NCI-H446 treated with DMSO at 0.1 percent for 48 hours (cell line): ENCODE measurements at places on chromosomes 6 and 20.

- no peak for DNase-seq
Measured at GRCh38 chr6:31265926-31266325, 6.0 kb downstream of the HLA-C start.

- no peak for DNase-seq
Measured at GRCh38 chr6:34285448-34286164, 36.8 kb upstream of the SMIM29 start.

DNA sequence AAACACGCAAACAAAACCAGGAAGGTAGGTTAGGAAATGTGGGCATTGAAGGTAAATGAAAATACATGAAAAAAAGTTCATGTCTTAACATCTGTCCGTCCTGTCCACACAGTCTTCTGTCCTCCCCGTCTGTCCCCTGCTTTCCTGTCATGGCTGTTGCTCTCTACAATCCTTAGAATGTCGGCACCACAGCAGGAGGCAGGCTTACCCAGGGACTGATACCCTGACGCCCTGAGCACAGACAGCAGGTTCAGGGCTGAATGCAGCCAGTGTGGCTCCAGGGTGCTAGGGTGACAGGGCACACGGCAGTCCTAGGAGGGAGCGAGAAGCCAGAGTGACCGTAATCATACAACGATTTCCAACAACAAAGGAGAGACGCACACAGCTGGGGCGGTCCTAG lies 123.7 kb downstream of the IRF4 start:
- DNase-seq: no peak

DNA sequence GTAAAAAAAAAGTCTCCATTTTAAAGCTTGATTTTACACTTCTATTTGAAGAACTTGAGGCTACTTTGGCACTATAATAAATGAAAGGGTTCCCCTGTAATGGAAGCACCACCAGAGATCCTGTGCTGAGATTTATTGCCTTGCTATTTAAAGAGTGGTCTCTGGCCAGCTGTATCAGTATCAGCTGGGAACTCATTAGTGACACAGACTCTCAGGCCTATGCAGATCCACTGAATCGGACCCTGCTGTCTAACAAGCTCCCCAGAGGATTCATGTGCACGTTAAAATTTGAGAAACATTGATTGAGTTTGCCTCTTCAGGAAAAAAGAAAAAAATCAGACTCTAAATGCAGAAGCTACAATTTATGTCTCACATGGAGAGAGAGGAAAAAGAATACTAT lies 299.9 kb upstream of the BMP2 start:
- no peak for DNase-seq

DNA sequence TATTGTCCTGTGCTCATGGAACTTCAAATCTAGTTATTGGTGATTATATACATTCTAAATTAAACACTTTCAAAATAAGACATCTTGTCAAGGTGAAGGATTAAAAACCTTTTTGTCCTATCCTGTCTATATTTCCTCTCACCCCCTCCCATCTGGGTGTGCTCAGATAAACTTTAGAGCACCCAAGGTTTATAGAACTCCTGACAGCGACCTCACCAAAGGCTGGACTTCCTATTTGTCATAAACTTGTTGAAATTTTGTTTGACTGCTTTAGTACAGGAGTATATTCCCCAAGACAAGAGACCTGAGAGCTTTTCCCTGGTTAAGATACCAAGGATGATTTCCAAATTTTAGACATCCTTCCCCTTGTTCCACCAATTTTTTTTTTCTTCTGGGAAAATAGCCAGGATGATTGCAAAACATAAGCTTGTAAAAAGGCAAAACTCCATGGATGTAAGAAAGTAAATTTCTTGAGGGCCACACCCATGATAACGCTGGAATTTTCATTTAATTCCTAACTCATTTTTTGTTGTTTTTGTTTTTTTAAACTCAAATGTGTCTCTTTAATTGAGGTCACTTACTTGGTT lies 33.0 kb downstream of the CARMIL1 start:
- DNase-seq: peak; percentile 15

DNA sequence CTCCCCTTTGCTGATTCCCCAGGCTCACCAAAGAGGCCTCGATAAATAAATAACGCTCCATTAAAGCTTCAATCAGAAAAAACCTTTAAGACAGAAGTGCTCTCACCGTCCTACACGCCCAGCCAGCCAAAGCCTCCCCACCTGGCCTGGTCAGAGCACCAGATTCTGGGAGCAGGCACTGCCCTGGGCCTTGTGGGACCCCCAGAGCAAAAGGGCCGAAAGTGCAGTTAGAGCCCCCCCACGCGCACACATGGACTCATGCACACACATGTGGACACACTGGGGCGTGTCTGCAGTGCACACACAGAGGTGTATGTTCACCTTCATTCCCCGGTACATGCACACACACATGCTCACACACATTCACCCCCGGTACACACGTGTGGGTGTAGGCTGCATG lies 1.9 kb upstream of the NECAB3 start:
- DNase-seq: no peak

DNA sequence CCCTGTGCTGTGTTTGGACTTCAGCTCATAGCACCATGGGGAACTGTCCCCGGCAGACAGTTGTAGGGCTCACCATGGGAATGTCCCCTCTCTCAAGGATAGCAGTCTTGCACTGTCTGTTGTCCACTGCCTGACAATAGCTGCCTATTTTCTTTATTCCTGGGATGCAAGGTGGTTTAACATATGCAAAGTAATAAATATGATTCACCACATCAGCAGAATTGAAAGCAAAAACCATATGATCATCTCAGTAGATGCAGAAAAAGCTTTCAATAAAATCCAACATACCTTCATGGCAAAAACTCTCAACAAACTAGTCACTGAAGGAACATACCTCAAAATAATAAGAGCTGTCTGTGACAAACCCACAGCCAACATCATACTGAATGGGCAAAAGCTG lies 13.5 kb upstream of the LRP11 start:
- DNase-seq: no peak

- DNase-seq: no peak
Measured at GRCh38 chr6:88047510-88048150, at the start of gene SPACA1. Gene SPACA1, plus strand, starts transcription at chr6:88047841. Its CDS starts 65 bp downstream, at chr6:88047906.

DNA sequence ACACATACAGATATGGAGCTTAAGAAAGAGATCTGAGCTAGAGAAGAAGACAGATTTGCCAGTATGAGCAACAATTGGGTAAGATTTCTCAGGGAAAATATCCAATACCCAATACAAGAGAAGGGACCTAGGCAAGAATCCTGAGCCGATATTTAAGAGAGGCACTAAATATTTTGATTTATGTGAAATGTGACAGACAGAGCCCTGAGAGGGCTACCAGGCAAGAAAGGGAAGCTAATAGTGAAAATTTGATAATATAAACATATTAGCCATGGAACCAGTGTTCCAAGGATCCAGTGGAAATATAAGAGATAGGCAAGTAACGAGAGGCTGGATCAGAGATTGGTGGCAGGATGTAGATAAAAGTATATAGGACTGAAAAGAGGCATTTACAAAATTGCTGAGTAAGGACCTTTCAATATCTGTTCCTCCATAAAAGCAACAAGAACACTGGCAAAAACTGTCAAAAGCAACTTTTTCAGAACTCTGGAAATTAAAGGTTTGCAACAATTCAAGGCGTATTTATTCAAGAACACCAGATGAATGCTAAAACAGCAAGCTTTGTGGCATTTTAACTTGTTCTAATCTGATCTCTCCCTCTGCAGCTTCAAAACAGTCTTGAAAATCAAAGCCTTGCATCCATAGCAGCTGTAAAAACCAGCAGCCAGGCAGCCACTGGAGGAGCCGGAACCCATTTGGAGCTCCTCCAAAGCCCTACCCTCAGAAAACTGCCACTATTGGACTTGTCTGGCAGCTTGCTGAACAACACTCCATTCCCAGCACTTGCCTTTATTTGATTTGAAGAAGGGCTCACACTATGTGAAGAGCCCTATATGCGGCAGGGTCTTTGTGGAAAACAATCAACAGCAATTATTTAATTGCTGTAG lies 58.8 kb downstream of the REV3L start:
- DNase-seq: peak; percentile 37

DNA sequence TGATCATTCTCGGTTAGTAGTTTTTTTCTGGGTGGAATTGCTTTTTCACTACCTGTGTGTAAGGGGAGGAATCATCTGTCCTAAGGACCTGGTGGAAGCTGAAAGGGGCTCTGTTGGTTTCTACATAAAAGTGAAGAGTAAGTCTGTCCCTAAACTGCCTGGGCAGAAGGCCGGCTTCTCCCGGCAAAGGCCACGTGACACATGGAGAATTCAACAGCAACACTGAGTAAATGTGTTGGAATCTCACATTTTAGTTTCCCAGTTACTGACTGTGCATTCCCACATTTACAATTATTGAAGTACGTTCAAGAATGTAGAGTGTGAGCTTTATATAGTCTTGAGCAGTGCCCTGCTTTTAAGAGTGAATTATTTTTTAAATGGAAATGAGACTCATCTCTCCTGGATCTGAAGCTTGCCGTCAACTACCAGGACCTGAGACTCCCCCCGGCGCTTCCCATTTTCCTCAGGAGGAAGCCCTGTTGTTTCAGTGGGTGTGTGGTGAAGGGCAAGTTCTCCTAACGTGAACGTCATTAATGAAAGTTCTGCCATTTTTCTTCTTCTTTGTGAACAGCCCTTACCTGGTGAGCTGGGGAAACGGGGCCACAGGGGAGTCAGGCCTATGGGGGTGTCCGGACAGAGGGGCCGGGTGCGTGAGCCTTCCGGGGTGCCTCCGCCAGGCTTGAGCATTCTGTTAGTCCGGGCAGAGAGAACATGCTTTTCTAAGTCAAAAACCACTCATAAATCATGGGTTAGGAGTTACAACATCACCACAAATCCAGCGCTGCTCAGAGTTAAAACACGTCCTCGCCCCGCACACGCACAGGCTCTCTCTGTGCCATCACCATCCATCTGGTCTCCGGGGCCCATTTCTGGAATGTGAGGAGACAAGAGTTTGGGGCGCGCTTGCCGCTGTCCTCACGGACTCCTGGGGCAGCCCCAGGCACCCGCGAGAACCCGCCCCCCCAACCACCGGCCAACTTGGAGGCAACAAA lies 56.6 kb upstream of the SMOC2 start:
- DNase-seq: no peak

- no peak for DNase-seq
Measured at GRCh38 chr6:85468326-85468725, 18.4 kb downstream of the NT5E start.

GRCh38 chr6:80382811-80383210 lies 276.3 kb downstream of the BCKDHB start:
- DNase-seq: peak; percentile 9

DNA sequence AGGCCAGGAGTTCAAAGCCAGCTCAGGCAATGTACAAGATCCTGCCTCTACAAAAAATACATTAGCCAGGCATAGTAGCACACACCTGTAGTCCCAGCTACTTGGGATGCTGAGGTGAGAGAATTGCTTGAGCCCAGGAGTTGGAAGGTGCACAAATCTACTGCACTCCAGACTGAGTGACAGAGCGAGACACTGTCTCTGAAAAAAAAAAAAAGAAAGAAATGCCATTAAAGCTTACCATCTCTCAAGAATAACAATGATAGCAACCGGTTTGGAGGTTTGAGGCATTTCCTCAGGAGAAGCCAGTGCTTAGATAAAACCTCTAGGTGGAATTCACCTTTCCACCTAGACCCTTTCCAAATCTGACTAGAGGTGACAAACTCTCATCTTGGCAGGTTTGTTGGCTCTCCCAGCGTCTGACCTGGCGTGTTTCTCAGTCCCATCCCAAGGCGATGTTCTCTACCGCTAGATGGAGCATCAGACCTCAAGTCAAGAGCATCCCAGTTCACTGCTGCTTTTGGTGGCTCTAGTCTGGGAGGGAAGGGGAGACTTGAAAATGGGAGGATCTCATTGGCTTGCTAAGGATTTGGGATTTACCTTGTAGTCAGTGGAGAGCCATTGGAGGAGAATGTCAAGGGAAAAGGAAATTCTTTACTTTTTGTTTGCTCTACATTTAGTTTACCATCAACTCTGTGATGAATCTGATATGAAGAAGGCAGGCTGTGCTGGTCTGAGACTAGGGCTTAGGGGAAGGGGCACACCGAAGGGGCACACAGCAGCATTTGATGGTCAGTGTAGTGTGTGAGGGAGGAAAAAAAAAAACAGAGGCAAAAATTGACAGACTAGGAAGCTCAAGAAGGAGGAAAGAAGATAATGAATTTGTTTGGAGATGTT lies 67.9 kb downstream of the NCOA7 start:
- DNase-seq: peak; percentile 8

- no peak for DNase-seq
Measured at GRCh38 chr6:133301835-133302234, 60.7 kb downstream of the EYA4 start.

GRCh38 chr6:32668226-32668747 lies 1.8 kb upstream of the HLA-DQB1 start:
- DNase-seq: no peak

DNA sequence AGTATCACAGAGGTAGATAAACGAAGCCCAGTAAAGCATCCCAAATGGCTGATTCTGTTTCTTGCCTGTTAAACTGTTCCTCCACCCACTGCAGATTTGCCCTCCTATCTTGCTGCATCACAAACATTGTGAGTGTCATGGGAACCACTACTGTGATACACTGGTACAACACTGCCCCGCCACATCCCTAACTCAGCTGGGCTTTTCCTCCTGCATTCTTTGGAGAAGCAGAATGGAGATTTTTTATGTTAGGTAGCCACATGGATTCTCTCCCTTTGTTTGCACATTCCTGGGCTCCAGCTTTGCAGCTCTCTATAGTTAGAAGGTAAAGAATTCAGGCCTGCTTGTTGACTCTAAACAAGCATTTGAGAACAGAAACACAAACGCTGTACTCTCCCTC lies 234.1 kb downstream of the TMEM242 start:
- DNase-seq: no peak

DNA sequence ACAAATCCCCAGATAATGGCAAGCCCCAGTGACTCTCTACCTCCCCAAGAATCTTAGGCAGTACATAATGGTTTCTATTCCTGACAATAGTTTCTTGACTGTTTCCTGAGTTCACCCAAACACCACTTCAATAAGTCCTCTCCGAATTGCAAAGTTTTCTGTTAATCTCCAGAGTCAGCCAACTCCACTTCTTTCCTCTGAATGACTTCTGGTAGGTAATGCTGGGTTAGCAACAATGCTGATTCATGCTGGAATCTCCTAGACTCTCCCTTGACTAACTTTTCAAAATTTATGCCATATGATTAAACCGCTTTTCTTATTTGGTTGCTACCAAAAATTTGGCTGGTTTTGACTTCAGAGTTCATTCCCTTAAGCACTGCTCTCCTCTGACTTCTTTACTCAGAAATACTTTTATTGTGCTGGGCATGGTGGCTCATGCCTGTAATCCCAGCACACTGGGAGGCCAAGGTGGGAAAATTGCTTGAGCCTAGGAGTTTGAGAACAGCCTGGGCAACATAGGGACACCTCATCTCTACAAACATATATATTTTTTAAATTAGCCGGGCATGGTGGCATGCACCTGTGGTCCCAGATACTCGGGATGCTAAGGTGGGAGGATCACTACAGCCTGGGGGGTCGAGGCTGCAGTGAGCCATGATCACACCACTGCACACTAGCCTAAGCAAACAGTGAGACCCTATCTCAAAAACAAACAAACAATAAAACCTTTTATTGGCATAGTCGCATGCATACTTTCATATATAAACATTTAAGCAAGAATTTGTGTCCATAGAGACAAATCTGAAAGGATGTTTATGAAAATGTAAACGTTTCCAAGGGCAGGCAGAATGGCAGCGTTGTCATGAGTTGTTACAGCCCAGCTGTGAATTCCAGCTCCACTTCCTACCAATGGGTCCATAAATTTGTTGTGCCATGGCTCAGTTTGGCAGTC lies 249.3 kb upstream of the PLN start:
- DNase-seq: no peak
